ENCODE measurements at places on chromosomes 11 and 22.

DNA sequence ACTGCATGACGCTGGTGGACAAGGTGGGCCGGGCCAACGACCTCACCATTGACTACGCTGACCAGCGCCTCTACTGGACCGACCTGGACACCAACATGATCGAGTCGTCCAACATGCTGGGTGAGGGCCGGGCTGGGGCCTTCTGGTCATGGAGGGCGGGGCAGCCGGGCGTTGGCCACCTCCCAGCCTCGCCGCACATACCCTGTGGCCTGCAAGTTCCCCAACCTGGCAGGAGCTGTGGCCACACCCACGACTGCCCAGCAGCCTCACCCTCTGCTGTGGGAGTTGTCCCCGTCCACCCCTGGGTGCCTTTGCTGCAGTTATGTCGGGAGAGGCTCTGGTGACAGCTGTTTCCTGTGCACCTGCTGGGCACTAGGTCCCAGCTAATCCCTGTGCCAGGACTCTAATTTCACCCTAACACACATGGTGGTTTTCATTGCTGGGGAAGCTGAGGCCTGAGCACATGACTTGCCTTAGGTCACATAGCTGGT lies 49.0 kb upstream of the PPP6R3 start:
- no peak for DNase-seq

DNA sequence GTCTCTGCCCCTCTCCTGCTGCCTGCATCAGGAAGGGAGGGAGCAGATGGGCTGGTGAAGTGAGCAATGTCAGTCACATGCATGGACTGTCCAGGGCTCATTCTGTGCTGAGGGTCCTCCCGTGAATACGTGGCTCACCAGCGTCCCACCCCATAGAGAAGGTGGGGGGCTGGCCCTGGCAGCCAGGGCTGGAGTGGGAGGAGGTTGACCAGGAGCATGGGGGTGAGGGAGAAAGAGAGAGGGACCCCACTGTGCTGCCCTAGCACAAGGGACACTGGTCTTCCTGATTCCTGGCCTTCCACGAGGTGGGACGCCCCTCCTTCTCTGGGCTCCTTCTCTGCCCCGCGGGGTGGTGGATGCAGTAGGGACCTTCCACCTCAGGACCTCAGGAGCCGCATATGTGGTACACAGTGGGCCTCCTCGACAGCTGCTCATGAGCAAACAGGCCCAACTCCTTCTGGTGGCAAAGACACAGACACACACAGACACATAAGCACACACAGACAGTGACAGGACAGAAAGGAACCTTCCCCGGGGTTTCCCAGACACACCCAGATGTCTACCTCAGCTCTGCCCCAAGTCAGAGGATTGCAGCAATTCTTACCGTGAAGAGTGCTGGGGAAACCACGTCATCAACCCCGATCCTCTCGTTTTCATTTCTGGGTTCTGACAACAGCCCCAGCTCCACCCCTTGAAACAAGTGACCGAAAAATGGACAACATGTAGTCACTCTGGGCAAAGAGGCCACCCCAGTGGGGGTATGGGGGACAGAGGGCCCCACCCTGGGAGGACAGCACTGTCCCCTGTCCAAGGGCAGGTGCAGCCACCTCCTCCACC lies 3.6 kb upstream of the APOBEC3A start:
- peak; percentile 9 for DNase-seq

DNA sequence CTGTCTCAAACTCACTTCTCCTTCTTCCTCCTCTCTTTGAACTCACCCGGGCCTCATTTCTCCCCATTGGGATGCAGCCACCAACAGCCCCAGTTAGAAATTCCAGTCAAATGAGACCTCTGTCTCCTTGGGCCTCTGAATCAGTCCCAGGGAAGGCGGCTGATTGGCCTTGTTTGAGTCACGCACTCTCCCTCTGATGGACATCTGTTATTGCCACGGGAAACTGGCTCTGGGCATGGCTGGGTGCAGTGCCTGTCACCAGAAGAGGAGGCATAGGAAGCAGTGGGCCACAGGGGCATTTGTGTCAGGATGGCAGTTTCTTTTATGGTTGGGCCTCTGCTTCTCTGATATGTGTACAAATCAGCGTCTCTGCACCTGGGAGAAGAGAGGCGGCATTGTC lies 9.6 kb upstream of the WNT11 start:
- DNase-seq = no peak

GRCh38 chr11:12090061-12090591 lies 20.3 kb upstream of the MICAL2 start:
- DNase-seq = no peak

DNA sequence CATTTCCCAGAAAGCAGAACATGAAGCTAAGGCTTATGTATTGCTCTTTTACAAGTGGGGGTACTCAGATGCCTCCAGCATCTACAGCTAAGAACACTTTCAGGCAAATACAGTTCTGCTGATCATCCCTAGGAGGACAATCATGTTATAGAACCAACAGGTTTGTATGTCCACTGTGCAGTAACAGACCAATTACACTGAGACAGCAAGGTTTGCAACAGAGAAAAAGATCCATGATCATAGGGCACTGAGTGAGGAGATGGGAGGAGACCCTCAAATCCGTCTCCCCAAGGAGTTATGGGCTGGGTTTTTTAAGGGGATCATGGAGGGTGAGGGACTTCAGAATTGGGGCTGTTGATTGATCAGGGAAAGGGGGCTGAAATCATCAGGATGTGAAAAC lies 39.1 kb upstream of the GRK3 start:
- no peak for DNase-seq

- no peak for DNase-seq
Observed at GRCh38 chr11:130631119-130631518, 182.7 kb downstream of the ADAMTS15 start.

DNA sequence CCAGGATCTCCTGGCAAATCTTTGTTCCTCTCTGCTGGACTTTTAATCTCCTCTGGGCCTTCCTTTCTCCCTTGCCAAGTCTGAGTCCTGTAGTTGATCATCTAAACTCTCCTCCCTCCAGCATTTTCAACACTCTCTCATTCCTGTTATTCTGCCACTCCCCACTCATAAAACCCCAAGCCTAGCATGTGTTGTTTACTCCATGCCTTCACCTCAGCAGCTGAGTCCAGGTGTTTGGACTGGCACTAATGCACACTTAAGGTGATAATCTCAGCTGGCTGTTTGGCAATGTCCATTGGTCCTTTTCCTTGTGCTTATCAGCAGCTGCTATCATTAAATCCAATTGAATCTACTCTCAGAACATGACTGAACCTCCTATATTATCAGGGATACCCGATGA lies 876.8 kb upstream of the TENM4 start:
- no peak for DNase-seq

DNA sequence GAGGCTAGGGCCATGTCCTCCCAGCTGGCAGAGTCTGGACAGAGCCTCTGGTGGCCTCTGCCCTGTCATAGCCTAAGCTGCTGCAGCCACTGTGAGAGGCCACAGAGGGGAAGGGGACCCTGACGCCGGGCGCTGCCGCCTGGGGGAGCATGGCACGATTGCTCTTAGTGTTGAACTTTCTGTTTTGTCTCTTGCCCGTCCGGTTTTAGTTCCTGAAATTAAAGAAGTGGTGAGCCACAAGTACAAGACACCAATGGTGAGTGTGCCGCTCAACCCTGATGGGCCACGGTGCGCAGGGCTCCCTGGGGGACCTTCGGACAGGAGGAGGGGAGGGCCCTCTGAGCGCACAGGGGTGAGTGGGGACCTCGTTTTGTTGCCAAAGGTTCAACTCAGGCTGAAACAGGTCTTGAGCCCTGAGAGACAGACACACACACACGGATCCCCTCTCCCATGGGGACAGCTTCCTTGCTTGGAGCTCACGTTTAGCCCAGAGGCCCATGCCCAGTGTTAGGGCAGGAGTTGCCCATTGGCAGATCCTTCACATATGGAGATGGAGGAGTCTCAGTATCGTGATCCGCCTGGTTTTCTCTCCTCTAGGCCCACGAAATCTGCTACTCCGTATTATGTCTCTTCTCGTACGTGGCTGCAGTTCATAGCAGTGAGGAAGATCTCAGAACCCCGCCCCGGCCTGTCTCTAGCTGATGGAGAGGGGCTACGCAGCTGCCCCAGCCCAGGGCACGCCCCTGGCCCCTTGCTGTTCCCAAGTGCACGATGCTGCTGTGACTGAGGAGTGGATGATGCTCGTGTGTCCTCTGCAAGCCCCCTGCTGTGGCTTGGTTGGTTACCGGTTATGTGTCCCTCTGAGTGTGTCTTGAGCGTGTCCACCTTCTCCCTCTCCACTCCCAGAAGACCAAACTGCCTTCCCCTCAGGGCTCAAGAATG lies 23.8 kb downstream of the MYBPC3 start:
- no peak for DNase-seq

GRCh38 chr11:16942342-16942741 lies 71.9 kb downstream of the PLEKHA7 start:
- no peak for DNase-seq

DNA sequence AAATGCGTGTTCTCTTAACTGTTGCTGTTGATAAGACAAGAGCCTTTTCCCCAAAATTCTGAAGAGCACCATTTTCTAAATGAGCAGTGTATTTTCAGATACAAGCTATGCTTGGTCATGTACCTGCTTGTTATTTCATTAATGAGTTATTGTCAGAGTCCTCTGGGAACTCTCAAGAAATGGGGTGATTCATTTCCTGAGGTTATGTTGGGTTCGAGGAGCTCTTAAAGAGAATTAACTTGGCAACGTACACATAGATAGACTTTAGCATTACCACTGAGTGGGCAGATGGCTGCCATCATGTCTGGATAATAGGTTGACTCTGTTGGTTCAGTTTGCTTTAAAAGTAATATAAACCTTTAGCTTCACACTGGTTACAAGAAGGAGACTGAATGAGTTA lies 87.9 kb upstream of the SORL1-AS1 start:
- no peak for DNase-seq

DNA sequence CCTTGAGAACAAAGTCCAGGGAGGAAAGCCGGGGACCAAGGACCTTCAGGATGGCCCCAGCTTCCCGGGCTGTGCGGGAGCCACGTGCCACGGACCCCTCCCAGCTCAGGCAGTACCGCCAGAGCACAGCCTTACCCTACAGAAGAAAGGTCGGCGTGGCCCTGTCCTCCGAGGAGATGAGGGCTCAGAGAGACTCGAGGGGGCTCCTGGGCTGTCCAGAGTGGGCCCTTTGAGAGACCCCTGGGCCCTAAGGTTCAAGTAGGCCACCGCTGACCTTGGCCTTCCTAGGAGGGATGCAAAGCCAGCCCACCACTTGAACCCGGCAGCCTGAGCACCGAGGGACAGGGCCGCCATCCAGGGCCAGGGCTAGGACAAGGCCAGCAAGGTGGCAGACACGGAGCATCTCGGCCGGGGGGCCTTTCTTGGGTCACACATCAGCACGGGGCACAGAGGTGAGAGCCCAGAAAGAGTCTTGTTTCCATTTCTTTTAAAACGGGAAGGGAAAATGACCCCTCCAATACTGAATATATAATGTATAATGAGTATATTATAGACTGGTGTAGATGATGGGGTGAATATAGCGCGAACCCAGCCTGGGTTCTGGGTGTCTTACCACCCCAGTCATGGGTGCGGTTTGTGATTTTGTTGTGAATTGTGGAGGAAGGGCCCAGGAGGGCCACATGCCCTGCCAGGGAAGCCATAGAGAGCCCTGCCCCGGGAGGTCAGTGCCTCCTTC lies 34.4 kb upstream of the PPARA start:
- DNase-seq = no peak

- DNase-seq = no peak
Observed at GRCh38 chr11:45060707-45061106, 85.7 kb upstream of the PRDM11 start.

DNA sequence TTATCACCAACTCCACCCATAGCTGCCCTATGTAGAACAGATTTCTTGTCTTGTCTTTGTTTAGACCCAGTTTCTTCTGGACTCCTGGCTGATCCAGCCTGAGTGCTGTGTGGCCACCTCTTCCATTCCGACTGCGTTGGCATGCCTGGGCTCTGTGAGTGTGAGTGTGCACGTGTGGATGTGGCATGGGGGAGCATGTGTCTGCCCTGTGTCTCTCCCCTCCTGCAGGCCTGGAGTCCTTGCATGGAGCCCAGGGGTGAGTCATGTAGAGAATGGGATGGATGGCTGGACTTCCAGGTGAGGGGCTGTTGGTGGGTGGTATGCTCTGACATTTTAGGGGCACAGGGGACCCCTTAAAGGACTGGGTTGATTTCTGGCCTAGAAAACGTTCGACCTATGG lies 194.7 kb downstream of the GRIK4 start:
- DNase-seq = no peak

GRCh38 chr11:27574342-27574741 lies 67.8 kb upstream of the LIN7C start:
- no peak for DNase-seq

GRCh38 chr11:10638316-10638925 lies 55.1 kb downstream of the IRAG1 start:
- DNase-seq = no peak

GRCh38 chr11:113304916-113305315 lies 9.5 kb upstream of the TTC12 start:
- DNase-seq = no peak

GRCh38 chr11:107928767-107929507 lies 689 bp downstream of the RAB39A start:
- no peak for DNase-seq

DNA sequence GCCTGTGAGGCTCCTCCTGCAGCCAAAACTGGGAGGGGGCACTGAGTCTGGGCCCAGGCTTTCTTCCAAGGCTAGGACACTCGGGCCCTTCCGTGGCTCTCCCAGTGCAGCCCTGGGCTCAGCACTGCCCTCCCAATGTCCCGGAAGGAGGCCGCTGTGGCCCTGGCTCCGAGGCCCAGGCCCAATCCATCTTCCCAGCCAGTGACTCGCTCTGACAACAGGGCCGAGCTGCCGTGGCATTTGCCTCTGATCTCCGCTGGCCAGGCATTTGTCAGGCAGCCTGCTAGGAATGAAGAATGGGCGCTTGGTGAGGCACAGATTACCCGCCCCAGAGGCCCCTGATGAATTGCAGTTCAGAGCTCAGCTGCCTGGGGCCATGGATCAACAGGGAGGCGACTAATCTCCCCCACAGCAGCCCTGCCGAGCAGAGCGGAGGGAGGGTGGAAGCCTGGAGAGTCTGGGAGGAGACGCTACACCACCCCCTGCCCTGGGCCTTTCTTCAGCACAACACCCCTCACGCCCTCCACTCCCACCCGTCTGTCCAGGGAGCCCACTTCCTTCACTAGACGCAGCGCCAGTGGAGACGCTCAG lies 8.3 kb downstream of the FXYD2 start:
- DNase-seq = no peak

GRCh38 chr11:27596388-27596787 lies 89.8 kb upstream of the LIN7C start:
- no peak for DNase-seq

GRCh38 chr11:32886180-32886579 lies 6.4 kb upstream of the QSER1 start:
- no peak for DNase-seq

- DNase-seq = no peak
Observed at GRCh38 chr11:64752175-64752970, 7.4 kb downstream of the PYGM start.

GRCh38 chr11:44559207-44559939 lies 6.1 kb upstream of the CD82 start:
- no peak for DNase-seq
